Pancreas (tissue), 10 donors: ENCODE measurements at places on chromosomes 6 and 20. TPM values are rescaled to one million over a fixed set of nuclear protein-coding genes. Genes with fewer than 3 reads are reported as not detected.

The CARMIL1 gene
- total RNA-seq, result 7.7 TPM

The LPA gene
- total RNA-seq, result 1.3 TPM

The SLC22A23 gene
- total RNA-seq, result 27.9 TPM

- DNase-seq, result no peak
Observed at GRCh38 chr20:21208999-21209398, 83.1 kb downstream of the KIZ start.

DNA sequence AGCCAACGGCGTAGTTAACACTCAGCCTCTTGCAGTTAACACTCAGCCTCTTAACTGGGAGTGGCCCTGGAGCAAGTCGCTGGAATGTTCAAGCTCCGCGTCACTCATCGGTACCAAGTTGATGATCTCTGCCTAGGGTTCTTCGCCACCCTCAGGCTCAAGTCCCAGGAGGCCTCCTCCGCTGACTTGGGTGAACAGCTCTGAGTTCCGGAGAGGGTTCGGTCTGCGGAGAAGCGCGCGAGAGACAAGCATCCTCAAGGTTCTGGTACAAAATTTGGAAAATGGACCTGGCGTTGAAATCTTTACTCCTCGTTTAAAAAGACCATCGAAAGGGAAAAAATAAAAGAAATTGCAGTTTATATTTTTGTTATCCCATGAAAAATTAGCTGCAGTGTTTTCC is 876 bp upstream of the DSP start:
- DNase-seq, result no peak

DNA sequence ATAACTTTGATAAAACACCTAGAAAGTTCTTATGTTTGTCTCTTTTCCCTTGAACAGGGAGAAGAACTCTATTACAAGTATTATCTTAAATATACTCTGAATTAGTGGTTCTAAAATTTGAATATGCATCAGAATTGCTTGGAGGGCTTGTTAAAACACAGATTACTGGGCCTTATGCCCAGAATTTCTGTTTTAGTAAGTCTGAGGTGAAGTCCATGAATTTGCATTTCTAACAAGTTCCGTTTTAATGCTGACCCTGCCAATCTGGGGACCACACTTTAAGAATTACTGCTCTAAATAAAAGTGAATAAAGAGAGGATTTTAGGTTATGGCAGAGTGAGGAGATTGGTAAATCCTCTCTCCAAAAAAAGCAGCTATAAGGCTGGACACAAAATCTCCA is 168.1 kb upstream of the FLRT3 start:
- no peak for DNase-seq

GRCh38 chr20:60420676-60421229 is 462.5 kb downstream of the CDH26 start:
- no peak for DNase-seq

DNA sequence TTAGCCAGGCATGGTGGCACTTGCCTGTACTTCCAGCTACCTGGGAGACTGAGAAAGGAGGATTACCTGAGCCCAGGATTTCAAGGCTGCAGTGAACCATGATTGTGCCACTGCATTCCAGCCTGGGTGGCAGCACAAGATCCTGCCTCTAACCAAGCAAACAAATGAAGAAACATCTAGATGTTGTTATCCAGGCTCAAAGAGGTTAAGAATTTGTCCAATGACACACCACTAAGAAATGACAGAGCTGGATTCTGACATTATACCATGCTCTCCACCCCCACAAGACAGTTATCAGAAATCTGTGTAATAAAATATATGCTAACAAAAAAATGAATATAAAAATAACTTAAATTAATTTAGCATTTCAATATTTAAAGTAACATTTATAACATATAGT is 925.5 kb upstream of the SLC35B3 start:
- no peak for DNase-seq
